ENCODE measurements at places on chromosomes 11 and 22. TPM values are rescaled to one million over a fixed set of nuclear protein-coding genes. Genes with fewer than 3 reads are reported as not detected.

OR8G5 gene
- total RNA-seq: not detected

DNA sequence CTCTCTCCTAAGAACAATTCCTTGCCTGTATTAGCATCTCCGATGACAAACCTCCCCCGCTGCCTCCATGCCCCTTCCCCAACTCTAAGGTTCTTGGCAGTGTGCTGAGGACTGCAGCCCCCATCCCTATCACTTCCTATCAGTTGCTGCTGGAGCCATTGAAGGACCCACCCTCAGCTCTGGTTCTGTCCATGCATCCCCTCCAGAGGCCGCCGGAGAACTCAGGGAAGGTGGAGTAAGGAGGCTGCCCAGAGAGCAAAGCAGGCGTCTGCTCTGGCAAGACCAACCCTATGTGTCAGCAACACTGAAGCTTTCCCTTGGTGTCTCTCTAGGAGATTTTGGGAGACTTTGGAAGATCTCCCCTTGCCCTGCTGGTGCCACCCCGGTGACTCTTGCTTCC lies 1139.5 kb downstream of the TBC1D22A start:
- no peaks in the 10 kb centered on the region for H3K27me3 ChIP-seq
- no peak overlapping the region for H3K27ac ChIP-seq
- no peak overlapping the region for H3K4me3 ChIP-seq
- no peaks in the 10 kb centered on the region for H3K36me3 ChIP-seq

FAU gene
- 1,288 TPM for total RNA-seq

MYOD1 gene
- total RNA-seq: not detected

GRCh38 chr22:48351376-48352085 lies 1476.1 kb downstream of the BRD1 start:
- H3K27me3 ChIP-seq: no peaks in the 10 kb centered on the region
- H3K4me3 ChIP-seq: no peak overlapping the region
- H3K27ac ChIP-seq: no peak overlapping the region
- no peaks in the 10 kb centered on the region for H3K4me1 ChIP-seq
- H3K36me3 ChIP-seq: no peaks in the 10 kb centered on the region

GRCh38 chr11:37963440-37963839 lies 1365.4 kb upstream of the RAG2 start:
- H3K4me1 ChIP-seq: no peaks in the 10 kb centered on the region
- no peaks in the 10 kb centered on the region for H3K27me3 ChIP-seq
- H3K4me3 ChIP-seq: no peak overlapping the region

CARD18 gene
- not detected for total RNA-seq

GRCh38 chr11:36602135-36602534 lies 4.1 kb upstream of the RAG2 start:
- no peak overlapping the region for H3K4me3 ChIP-seq
- peaks cover 9% of the 10 kb centered on the region for H3K27me3 ChIP-seq
- H3K36me3 ChIP-seq: no peaks in the 10 kb centered on the region
- no peaks in the 10 kb centered on the region for H3K4me1 ChIP-seq

DNA sequence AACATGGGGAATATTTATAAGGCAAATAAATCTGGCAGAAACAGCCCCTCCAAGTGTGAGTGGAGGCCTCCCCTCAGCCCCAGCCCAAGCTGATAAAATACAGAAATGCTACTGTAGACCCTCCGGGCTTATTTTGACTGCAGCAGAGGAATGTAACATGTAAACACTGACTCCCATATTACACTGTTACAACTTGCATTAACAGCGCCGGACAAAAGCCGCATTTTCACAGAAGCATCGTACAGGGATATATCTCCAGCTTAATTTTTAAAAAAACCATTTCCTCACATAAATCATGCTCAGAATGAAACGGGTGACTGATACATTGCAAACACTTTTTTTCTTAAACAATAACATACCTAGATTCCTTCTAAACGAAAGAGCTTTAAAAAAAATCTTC lies 36.6 kb upstream of the COMT start:
- no peaks in the 10 kb centered on the region for H3K4me1 ChIP-seq
- DNase-seq: no peak
- no peak overlapping the region for H3K4me3 ChIP-seq
- H3K36me3 ChIP-seq: no peaks in the 10 kb centered on the region
- H3K27ac ChIP-seq: no peak overlapping the region
- no peaks in the 10 kb centered on the region for H3K27me3 ChIP-seq

GRCh38 chr22:50278461-50278860 lies 8.3 kb upstream of the MAPK11 start:
- no peak for DNase-seq
- no peak overlapping the region for H3K4me3 ChIP-seq
- H3K27ac ChIP-seq: no peak overlapping the region
- H3K27me3 ChIP-seq: no peaks in the 10 kb centered on the region
- no peaks in the 10 kb centered on the region for H3K36me3 ChIP-seq

GRCh38 chr22:30310881-30311771 lies 15.6 kb downstream of the TBC1D10A start:
- H3K27ac ChIP-seq: peak overlapping the region; percentile 69
- H3K4me3 ChIP-seq: no peak overlapping the region

GNG3 gene
- 0.95 TPM for total RNA-seq

DNA sequence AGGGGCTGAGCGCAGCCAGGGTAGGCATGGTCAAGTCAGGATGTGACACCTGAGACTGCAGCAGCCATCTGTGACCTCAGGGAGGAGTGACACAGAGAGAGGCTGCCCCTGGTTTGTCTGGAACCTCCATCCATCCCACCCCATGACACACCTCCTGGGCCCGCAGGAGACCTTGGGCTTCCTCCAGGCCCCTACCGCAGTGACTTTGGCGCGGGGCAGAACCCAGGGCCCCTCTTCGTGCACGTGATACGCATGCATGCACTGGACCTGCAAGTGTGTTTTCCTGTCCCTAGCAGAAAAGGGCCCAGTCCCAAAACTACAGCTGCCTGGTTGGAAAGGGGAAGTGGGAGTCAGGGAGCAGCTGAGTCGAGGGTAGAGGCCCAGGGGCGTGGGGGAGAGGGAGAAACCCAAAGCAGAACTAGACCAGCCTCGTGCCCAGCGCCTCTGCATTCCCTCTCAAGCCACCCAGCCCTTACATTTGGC lies 7.9 kb upstream of the CYTH4 start:
- H3K36me3 ChIP-seq: no peaks in the 10 kb centered on the region
- DNase-seq: peak; percentile 56
- no peak overlapping the region for H3K4me3 ChIP-seq
- H3K27me3 ChIP-seq: no peaks in the 10 kb centered on the region

DNA sequence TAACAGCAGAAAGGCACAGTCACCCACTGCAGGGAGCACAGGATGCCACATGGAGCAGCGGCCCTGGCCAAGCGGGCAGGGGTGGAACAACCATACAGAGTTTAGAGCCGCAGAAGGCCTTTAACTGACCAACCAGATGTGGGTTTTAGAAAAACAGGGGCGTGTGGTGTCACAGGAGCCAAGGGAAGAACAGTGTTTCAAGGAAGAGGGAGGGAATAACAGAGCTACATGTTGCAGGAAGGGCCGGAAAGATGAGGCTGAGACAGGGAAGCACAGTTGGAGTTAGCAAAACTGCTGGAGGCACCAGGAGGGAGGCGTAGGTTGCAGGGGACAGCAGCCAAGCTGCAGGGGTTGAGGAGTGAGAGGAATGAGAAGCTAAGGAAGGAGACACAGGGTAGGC lies 7.8 kb upstream of the NAA40 start:
- no peak overlapping the region for H3K4me3 ChIP-seq
- no peaks in the 10 kb centered on the region for H3K27me3 ChIP-seq
- DNase-seq: no peak
- no peaks in the 10 kb centered on the region for H3K36me3 ChIP-seq

DNA sequence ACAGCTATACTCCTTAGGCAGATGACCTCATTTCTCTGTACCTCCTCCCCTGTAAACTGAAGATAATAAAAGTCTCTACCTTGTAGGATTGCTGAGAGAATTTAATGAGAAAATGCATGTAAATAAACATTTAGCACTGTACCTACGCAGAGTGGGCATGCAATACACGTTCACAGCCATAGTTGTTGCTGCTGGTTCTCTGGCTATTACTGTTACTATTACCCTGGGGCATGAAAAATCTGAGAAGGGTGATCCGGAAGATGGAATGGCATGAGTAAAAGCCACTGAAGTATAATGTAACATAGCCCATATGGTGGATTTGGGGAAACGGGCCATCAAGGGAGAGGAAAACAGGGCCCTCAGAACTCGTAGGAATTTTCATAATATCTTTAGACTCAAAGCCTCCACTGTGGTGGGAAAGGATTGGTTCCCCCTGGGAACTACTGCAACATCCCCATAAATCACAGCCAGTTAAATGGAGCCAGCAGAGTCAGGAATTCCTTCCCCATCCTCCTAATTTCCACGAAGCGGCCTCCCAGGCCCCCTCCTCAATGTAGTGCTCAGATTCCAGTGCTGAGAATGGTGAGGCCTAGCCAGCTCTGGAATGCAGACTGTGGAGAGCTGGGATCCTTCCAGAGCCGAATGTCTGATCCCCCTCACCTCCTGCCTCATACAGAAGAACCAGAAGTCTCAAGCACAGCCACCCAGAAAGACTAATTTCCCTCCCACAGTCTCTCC lies 205.3 kb downstream of the MN1 start:
- H3K36me3 ChIP-seq: no peaks in the 10 kb centered on the region
- H3K4me1 ChIP-seq: no peaks in the 10 kb centered on the region
- no peaks in the 10 kb centered on the region for H3K27me3 ChIP-seq
- H3K27ac ChIP-seq: no peak overlapping the region
- no peak for DNase-seq
- H3K4me3 ChIP-seq: no peak overlapping the region

PARVB gene
- 49.4 TPM for total RNA-seq

NNMT gene
- total RNA-seq: not detected

VWCE gene
- total RNA-seq: 0.41 TPM

- H3K4me3 ChIP-seq: no peak overlapping the region
- no peak for DNase-seq
- no peaks in the 10 kb centered on the region for H3K27me3 ChIP-seq
- H3K36me3 ChIP-seq: peaks cover 78% of the 10 kb centered on the region
Observed at GRCh38 chr11:66228521-66228920, 39.9 kb upstream of the RAB1B start.

DNA sequence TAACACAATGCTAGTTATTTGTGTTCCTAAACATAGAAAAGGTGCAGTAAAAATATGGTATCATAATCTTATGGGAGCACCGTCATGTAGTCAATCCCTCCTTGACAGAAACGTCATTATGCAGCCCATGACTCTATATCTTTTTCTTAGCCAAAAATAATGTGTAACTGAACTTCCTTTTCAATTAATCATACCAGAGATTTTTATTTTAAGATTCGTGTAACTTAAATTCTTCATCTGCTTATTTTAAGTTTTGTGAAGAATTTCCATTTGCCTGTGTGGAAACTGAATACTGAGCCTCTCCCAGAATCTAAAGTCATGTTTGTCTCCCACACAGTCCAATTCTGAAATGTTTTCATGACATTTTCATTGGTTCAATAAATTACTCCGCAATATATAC lies 699.1 kb downstream of the KCNA4 start:
- no peak for DNase-seq
- no peaks in the 10 kb centered on the region for H3K4me1 ChIP-seq
- H3K27me3 ChIP-seq: no peaks in the 10 kb centered on the region
- H3K4me3 ChIP-seq: no peak overlapping the region

- DNase-seq: no peak
- no peaks in the 10 kb centered on the region for H3K36me3 ChIP-seq
Observed at GRCh38 chr22:49536571-49537131, 291.0 kb downstream of the BRD1 start.

DNA sequence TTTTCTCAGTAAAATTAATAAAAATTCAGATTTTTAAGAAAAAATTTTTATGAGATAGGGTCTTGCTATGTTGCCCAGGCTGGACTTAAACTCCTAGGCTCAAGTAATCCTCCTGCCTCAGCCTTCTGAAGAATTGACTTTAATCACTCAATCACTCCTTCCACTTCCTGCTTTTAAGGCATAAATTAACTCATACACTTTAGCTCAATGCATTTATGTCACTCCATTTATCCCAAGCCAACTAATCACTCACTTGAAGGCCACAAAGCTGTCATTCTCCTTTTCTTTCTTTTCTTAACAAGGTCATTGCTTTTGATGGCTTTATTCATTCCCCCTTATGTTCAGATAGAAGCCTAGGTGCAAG lies 877 bp downstream of the ALG9 start:
- H3K27me3 ChIP-seq: no peaks in the 10 kb centered on the region
- peaks cover 14% of the 10 kb centered on the region for H3K4me1 ChIP-seq
- DNase-seq: no peak
- H3K36me3 ChIP-seq: peaks cover 4% of the 10 kb centered on the region
- H3K27ac ChIP-seq: peak overlapping the region; percentile 91

- DNase-seq: no peak
- no peak overlapping the region for H3K27ac ChIP-seq
- H3K4me3 ChIP-seq: no peak overlapping the region
- H3K4me1 ChIP-seq: no peaks in the 10 kb centered on the region
- no peaks in the 10 kb centered on the region for H3K27me3 ChIP-seq
Observed at GRCh38 chr11:35486446-35486845, 39.0 kb downstream of the PAMR1 start.

- no peak overlapping the region for H3K27ac ChIP-seq
- H3K27me3 ChIP-seq: no peaks in the 10 kb centered on the region
- no peak overlapping the region for H3K4me3 ChIP-seq
Observed at GRCh38 chr11:73585834-73586575, 11.9 kb downstream of the FAM168A start.

TSKU gene
- total RNA-seq: not detected

DNA sequence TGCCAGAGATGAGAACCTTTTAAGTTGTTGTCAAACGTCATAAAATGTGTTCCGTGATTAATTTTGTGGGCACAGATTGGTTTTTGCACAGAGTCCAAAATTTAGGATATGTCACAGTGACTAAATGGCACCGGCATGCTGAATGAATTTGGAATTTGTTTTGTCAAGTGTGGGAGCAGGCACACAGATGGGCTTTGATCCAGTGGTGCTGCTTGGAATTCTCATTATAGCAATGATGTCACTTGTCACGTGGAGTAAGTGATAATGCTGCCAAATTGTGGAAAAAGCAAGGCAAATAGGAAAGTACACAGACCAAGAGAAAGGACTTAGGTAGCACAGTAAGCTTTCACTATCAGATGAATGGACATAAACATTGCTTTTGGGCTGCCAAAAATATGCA lies 8.0 kb upstream of the LIN7C start:
- no peaks in the 10 kb centered on the region for H3K27me3 ChIP-seq
- H3K4me3 ChIP-seq: no peak overlapping the region
- H3K36me3 ChIP-seq: no peaks in the 10 kb centered on the region
- DNase-seq: no peak

DNA sequence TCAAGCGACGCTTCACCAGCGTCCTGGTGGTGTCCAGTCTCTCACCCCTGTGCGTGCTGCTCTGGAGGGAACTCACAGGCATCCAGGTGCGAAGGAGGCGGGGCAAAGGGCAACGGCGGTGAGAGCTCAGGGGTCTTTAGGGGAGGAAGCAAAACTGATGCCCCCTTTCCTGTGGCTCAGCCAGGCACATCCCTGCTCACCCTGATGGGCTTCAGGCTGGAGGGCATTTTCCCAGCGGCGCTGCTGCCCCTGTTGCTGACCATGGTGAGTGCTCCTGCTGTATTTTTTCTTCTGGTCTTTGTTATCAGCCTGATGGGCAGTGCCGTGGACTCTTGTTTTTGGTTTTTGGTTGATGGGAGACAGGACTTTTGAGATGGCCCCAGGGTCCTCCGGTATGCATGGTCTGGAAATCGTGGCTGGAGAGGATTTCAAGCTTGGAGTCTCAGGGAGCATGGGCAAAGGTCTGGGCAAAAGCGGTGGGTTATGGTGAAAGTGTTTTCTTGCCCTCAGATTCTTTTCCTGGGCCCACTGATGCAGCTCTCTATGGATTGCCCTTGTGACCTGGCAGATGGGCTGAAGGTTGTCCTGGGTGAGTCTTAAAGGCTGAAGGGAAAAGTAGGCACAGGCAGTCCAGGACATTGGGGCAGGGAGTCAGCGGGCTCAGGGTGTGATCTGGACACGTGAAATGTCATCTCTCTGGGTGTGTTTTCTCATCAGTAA lies 695 bp downstream of the RCE1 start:
- DNase-seq: peak; percentile 8
- H3K27ac ChIP-seq: peak overlapping the region; percentile 99
- peaks cover 28% of the 10 kb centered on the region for H3K4me1 ChIP-seq
- peaks cover 49% of the 10 kb centered on the region for H3K36me3 ChIP-seq
- no peaks in the 10 kb centered on the region for H3K27me3 ChIP-seq

Data from B cell (primary cell).